ENCODE measurements at places on chromosomes 1 and 21. TPM values are rescaled to one million over a fixed set of nuclear protein-coding genes. Genes with fewer than 3 reads are reported as not detected.

GRCh38 chr1:21763694-21764419 lies 19.1 kb downstream of the USP48 start:
- no peak for DNase-seq

DNA sequence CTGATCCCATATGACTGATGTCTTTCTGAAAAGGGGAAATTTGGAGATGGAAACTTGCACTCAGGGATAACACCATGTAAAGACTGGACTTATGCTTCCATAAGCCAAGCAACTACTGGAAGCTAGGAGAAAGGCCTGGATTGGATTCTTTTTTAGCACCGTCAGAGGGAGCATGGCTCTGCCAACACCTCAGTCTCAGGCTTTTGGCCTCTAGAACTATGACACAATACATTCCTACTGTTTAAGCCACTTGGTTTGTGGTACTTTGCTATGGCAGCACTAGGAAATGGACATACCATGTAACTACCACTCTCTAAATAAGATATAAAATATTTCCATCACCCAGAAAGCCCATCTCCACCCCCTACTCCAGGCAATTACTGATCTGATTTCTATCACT lies 139.7 kb downstream of the CYYR1 start:
- no peak for DNase-seq

The TNFSF4 gene
- 3.2 TPM for total RNA-seq

DNA sequence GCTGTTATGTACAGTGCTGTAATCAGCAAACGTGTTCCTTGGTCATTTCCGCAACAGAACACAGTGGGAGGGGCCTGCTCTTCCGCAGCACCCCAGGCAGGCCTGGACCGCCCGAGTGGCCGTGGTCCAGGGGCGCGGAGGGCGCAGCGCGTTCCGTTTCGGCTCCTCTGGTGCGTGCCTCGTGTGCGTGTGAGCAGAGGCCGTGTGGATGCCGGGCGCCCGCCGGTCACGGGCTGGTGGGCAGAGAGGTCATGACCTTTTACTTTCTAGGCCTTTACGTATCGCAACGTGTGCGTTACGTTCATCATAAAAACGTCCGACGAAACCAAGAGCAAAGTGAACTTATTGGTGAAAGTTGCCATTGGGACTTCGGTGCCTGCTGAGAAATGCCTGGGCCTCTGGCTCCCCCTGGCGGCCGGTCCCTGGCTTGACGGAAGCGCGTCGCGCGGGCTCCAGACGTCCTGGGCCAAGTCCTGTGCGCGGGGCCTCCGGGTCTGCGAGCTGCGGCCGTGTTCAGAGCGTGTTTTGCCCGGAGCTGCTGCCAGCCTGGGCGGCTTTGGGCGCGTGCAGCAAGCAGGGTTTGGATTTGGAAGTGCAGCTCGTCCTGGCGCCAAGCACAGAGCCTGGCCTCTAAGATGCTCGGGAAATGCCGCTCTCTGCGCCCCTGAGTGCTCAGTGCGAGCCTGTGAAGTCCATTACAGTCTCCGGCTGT lies 34.4 kb downstream of the COL18A1 start:
- peak; percentile 72 for DNase-seq

DNA sequence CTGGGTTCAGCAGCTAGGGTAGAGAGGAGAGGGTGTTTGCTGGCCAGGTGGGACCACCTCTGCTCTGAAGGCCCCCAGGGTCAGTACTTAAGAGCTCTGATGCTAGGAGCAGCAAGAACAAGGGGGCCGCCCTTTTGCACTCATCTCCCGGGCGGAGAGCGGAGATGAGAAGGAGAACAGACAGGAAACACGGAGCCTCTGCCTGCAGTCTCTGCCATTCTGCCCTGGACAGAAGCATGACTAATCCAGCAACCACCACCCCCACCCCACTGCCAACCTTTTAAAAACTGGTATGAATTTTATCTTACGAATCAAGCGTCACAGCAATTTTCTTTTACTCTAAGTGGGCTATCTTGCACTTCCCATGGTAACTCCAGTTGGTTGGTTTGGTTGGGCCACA lies 34.5 kb downstream of the PARP1 start:
- DNase-seq = no peak

GRCh38 chr1:242787968-242788367 lies 263.5 kb upstream of the PLD5 start:
- DNase-seq = no peak

The TCHH gene
- 0.71 TPM for total RNA-seq

GRCh38 chr1:36913484-36914060 lies 120.7 kb downstream of the GRIK3 start:
- no peak for DNase-seq
